ENCODE measurements at places on chromosomes 11 and 22.
A peak's percentile ranks its signal among the peaks of the same experiment; 100 is the strongest.

GRCh38 chr22:17346578-17346977 is 22.7 kb upstream of the CECR2 start:
- DNase-seq, result no peak

DNA sequence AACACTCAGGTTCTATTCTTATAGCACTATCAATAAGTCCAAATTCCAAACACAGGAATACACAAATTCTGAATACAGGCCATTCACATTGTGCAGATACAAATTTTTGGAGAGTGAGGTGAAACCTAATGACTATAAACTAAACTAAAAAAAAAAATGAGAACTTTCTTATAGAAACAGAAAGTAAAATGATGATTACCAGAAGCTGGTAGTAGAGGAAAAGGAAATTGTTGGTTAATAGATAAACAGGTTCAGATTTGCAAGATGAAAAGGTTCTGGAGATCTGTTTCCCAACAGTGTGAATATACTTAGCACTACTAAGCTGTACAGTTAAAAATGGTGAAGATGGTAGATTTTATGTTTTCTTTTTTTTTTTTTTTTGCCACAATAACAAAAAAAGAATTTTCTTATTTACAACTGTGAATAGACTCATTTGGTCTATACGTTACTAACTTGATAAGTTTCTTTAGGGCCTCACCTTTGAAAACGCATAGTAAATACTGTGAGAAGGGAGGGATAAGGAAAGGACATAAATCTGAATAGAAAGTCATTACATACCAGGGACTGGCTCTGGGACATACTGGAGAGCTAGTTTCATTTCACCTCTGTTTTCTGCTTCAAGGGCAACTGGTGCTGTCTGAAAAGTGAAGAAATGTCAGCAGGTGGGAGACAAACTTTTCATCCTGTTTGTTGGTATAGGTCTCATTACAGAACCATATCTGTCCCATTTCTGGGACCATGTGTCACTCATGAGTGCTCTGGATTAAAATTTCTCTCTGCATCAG is 14.2 kb upstream of the CCDC89 start:
- no peak for DNase-seq

DNA sequence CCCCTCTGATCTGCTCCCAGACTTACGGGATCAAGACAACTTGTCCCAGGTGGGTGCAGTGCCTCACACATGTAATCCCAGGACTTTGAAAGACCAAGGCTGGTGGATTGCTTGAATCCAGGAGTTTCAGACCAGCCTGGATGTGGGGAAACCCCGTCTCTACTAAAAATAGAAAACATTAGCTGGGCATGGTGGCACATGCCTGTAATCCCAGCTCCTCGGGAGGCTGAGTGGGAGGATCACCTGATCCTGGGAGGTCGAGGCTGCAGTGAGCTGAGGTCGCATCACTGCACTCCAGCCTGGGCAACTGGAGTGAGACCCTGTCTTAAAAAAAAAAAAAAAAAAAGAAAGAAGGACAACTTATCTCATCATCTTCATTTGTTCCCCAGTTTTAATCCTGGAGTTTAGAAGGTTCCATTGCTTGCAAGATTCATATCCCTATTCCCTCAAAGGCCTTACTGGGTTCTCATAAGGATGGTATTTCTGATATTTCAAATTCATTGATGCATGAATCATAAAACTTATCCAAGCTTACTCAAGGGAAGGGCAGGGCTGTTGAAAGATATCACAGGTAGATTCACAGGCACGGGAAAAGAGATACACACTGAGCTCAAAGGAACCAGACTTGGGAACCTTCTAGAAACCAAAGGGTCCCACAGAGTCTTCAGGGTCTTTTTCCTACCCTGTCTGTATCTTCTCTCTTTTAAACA is 14.6 kb downstream of the ENDOD1 start:
- DNase-seq, result no peak

- DNase-seq, result no peak
These were observed 1.7 kb downstream of the PDE3B start for GRCh38 chr11:14645015-14645912.

DNA sequence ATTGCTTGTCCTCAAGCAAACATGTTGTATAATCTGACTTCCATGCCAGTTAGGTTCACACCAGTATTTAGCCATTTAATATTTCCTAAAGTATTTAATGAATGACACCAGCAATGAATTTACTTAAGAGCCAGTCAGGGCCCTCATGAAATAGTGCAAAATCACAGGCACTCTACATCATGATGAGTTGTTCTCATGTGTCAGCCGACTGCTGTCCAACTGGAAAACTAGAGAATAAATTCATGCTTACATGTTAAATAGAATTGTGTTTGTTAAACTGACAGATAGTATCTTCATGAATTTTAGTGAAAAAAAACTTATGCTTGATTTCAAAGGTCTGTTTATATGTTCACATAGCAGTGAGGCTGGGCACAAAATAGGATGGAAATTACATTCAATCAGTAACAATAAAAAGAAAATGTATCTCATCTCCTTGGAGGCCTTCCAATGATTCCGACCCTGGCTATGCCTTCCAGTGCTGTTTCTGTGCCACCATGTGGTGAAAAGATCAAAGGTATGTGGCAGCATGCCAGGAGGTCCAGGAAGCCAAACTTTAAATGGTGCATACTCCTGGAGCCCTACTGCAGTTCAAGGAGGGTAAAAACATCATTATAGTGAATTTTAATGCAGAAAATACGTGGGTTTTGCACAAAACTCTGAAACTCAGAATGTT is 45.2 kb downstream of the CTSC start:
- peak; percentile 64 for DNase-seq

All from Calu3 (cell line).